MCF 10A (cell line): ENCODE measurements at places on chromosomes 1 and 21. TPM values are rescaled to one million over a fixed set of nuclear protein-coding genes. Genes with fewer than 3 reads are reported as not detected.

CD1D gene
- 0.19 and 0.22 TPM in 2 replicates for total RNA-seq

SPRR3 gene
- total RNA-seq, result not detected in 2 replicates

DNA sequence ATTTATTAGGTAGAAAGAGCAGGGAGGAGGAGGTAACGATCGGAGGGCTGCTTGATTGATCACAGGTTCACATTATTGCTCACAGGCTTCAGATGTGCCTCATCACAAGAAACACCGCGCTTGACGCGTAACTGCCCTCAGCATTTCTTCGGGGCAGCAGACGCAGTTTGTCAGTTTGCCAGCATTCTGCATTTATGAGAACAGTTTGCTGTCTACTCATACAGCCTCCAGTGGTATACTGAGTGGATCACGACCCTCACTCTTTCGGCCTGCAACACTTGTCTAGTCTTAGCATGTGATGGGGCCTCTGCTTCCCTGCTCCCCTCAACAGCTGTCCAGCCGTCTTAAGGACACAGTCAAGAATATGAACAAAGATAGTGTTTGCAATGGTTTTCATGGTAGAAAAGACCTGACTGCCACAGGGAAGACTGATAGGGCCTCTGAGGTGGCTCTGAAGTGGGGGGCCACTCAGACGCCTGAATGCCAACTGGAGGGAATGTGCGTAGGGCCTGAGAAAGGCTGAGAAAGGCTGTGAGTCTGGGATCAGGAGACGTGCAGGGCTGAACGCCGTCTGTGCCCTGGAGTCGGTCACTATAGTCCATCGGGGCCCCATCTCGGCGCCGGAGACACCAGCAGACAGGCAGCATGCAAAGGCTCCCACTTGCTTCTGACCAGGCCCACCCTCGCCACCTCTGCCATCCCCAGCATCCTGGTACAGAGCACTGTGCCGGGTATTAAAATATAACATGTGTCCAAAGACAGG is 45.0 kb downstream of the UBE2G2 start:
- H3K4me1 ChIP-seq, result peaks cover 14% of the 10 kb centered on the region
- no peak overlapping the region for H3K4me3 ChIP-seq
- peaks cover 9% of the 10 kb centered on the region for H3K27me3 ChIP-seq
- DNase-seq, result no peak
- H3K27ac ChIP-seq, result no peak overlapping the region
- no peaks in the 10 kb centered on the region for H3K36me3 ChIP-seq

CFHR3 gene
- total RNA-seq, result not detected in 2 replicates

CHI3L1 gene
- 0.75 and 0.88 TPM in 2 replicates for total RNA-seq

DNA sequence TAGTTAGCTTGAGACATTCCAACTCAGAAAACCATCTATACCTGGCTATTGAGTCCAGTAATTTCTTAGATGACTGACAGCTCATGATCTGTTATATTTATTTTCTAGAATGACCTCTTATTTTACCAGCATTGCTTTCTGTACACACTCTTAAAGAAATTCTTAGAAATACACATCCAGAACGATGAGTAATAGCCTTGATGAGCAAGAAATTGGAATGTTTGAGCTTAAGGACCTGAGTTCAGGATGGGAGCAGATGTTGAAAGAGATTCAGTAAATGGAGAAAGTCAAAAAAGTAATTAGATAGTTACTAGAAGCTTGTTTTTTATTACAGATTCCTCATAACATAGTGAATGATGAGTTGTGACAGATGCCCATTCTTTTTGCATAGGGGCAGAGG is 11.7 kb downstream of the PYHIN1 start:
- H3K27me3 ChIP-seq, result peaks cover 30% of the 10 kb centered on the region
- DNase-seq, result peak; percentile 19
- no peaks in the 10 kb centered on the region for H3K36me3 ChIP-seq
- H3K4me3 ChIP-seq, result no peak overlapping the region

DNA sequence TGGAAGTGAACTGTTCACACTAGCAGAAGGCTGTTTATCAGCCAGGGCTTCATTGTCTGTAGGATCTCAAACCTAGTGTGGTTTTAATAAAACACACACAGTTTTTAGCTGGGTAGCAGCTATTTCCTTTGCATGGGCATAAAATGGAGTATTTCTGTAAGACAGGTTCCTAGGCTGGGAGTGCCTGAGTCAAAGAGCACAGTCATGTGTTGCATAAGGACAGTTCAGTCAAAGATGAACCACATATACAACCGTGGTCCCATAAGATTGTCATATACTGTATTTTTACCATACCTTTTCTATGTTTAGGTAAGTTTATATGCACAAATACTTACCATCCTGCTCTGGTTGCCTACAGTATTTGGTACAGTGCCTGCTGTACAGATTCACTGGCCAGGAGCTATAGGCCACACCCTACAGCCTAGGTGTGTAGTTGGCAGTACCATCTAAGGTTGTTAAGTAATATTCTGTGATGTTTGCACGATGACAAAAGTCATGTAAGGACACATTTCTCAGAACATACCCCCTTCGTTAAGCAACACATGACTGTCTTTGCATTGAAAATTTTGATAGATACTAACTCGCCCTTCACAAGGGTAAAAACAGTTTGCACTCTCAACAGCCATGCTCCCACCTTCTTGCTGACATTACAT is 17.2 kb downstream of the LGALS8 start:
- peaks cover 95% of the 10 kb centered on the region for H3K36me3 ChIP-seq
- H3K4me3 ChIP-seq, result no peak overlapping the region
- H3K27me3 ChIP-seq, result no peaks in the 10 kb centered on the region
- H3K27ac ChIP-seq, result no peak overlapping the region

TINAGL1 gene
- 2.7 and 2.9 TPM in 2 replicates for total RNA-seq

DNA sequence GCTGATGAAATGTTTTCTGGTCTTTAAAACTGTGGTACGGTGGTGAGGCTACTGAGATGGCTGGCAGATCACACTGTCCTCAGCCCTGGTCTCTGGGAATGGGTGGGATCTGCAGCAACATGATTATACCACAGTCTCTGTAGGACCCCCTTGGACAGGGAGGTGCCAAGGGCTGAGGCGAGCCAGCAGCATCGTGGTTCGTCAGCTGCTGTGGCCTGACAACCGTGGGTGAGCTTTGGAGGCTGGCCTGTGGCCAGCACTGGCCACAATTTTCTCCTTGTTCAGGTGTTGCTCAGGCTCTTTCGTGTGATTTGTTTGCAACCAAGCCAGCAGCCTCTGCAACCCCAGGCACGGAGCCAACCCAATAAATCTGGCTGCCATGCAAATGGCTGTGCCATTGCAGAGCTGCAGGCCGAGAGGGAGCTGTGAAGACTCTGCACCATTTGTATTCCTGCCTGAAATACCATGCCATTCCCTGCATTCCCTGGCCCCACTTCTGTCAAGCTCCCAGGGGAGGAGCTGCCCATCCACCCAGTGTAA is 70.9 kb downstream of the PCP4 start:
- no peak for DNase-seq
- no peaks in the 10 kb centered on the region for H3K4me1 ChIP-seq
- H3K4me3 ChIP-seq, result no peak overlapping the region
- peaks cover 26% of the 10 kb centered on the region for H3K27me3 ChIP-seq
- no peak overlapping the region for H3K27ac ChIP-seq
- H3K36me3 ChIP-seq, result no peaks in the 10 kb centered on the region

GRCh38 chr1:196306421-196306820 is 301.8 kb downstream of the KCNT2 start:
- H3K27ac ChIP-seq, result no peak overlapping the region
- H3K4me1 ChIP-seq, result no peaks in the 10 kb centered on the region
- no peak for DNase-seq
- no peaks in the 10 kb centered on the region for H3K27me3 ChIP-seq
- no peaks in the 10 kb centered on the region for H3K36me3 ChIP-seq

DNA sequence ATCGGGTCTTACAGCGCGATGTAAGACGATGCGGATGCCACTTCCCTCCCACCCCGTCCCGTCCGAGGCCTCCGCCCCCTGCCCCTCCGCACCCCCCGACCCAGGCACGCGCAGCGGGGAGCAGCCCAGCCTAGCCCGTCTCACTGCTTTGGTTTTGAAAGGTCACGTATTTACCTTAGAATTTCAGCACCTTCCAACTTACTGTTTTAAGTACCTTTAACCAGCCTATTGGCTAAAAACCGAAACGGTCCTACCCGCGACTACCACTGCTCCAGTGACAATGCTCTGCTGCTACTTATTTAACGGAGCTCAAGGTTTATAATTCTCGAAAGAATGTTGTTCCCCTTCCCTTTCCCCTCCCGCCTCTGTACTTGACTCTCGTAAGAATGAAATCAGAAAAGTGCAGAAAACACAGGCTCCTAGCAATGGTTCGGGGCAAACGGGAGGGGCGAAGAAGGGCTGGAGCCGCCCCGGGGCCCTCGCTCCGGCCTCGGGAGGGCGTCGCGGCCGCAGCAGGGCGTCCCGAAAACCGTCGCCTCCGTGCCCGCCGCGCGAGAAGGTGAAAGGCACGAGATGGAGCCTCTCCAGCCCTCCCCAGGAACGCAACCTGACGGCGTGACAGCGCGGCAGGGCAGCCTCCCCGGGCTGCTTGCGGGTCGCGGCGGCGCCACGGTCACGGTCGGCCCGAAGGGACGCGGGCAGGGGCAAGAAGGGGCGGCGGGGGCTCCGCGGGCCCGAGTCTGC is 667 bp downstream of the TMEM50B start:
- DNase-seq, result peak; percentile 34
- H3K4me1 ChIP-seq, result peaks cover 5% of the 10 kb centered on the region
- peak overlapping the region; percentile 87 for H3K4me3 ChIP-seq
- H3K27ac ChIP-seq, result peak overlapping the region; percentile 74
- H3K36me3 ChIP-seq, result peaks cover 6% of the 10 kb centered on the region

GRCh38 chr1:63638875-63639274 is 45.7 kb downstream of the PGM1 start:
- H3K36me3 ChIP-seq, result peaks cover 80% of the 10 kb centered on the region
- H3K27ac ChIP-seq, result peak overlapping the region; percentile 61
- H3K4me3 ChIP-seq, result no peak overlapping the region
- DNase-seq, result no peak
- no peaks in the 10 kb centered on the region for H3K4me1 ChIP-seq

RPL11 gene
- 1,201 and 1,563 TPM in 2 replicates for total RNA-seq

OR6P1 gene
- not detected in 2 replicates for total RNA-seq

GRCh38 chr1:240515505-240515904 is 96.5 kb downstream of the GREM2 start:
- no peak overlapping the region for H3K4me3 ChIP-seq
- H3K4me1 ChIP-seq, result no peaks in the 10 kb centered on the region

LYSMD1 gene
- 14.4 and 22.3 TPM in 2 replicates for total RNA-seq

DNA sequence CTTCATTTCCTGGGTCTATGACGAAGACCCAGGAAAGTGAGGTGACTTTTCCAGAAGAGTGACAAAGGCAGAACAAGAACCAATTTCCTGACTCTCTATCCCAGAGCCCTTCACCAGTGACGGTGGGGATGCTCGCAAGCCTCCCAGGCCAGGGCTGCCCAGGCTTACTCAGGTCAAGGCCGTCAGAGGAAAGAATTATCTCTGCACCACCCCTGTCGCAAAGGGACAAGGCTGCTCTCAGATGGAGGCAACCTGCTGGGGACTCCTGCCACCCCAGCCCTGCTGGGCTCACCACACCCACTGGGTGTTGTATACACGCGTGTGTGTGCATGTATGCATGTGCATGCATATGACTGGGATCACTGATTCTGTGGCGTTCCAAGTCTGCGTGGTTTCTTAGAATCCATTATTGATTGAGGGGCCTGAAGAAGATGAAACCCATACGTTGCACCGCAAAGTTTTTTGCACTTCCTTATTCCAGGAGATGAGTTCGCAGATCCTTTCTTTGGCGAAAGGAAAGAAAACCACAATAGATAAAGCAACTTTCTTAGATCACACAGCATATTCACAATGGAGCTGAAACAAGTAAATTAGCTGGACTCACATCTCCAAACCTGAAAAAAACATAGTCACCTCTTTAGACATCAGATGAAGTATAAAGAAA is 255.8 kb downstream of the RHOU start:
- no peak overlapping the region for H3K27ac ChIP-seq
- H3K4me1 ChIP-seq, result peaks cover 12% of the 10 kb centered on the region
- no peaks in the 10 kb centered on the region for H3K36me3 ChIP-seq
- DNase-seq, result no peak
- H3K27me3 ChIP-seq, result no peaks in the 10 kb centered on the region

- H3K4me1 ChIP-seq, result peaks cover 32% of the 10 kb centered on the region
- H3K27me3 ChIP-seq, result no peaks in the 10 kb centered on the region
- no peak for DNase-seq
Measured at GRCh38 chr1:201793306-201793925, 35.5 kb upstream of the IPO9 start.

DNA sequence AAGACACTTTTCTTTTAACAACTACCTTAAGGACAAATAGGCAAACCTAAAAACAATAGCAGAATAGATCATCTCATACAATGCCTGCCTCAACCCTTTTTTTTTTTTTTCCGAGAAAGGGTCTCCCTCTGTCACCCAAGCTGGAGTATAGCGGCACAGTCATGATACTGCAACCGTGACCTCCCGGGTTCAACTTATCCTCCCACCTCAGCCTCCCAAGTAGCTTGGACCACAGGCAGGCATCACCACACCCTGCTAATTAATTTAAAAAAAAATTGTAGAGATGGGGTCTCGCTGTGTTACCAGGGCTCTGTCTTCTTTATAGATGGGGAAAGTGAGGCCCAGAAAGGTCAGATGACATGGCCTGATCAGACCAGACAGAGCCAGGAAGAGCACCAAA is 7.9 kb downstream of the SH3BGRL3 start:
- H3K4me1 ChIP-seq, result peaks cover 24% of the 10 kb centered on the region
- no peak overlapping the region for H3K27ac ChIP-seq
- H3K27me3 ChIP-seq, result no peaks in the 10 kb centered on the region
- peaks cover 5% of the 10 kb centered on the region for H3K36me3 ChIP-seq
- H3K4me3 ChIP-seq, result no peak overlapping the region

DNA sequence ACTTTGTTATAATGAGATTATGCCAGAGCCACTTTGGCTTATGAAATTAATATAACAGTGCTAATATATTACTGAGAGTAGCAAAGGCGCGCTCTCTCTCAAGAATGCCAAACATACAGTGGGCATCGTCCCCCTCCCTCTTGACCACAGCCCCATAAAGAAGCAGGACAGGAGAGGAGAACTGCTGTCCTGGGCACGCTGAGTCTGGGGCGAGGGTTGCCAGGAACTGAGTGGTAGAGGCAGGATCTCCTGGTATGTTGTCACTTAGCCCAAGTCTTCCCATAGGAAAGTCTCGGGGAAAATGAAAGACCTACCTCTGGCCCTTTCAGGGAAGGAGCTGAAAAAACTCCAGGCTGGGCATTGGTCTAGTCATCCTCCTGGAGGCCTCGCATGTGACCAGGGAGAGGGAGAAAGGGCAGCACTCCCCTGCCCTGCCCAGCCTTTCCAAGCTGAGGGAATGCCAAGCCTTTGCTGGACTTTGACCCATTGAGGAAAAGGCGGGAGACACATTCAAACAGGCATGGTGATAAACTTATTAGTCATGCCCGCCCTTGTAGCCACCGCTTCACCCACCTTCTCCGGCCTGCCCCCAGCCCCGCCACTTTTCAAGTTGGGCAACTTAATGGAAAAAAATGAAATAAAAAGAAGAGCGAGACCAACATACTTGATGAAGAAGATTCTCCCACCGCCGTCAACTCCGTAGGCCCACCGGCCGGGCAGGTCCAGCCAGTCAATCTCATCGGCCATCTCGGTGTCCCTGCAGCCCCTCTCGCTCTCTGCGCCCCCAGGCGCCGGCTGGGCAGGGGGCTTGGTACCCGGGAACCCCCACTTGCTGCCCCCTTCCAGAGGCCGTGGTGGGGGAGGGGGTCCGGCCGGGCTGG is 17.4 kb upstream of the PLEKHA6 start:
- H3K27me3 ChIP-seq, result no peaks in the 10 kb centered on the region
- H3K4me1 ChIP-seq, result peaks cover 5% of the 10 kb centered on the region
- H3K36me3 ChIP-seq, result no peaks in the 10 kb centered on the region
